SIG-M5 (cell line): ENCODE measurements at places on chromosomes 4 and X.

GRCh38 chrX:6005856-6006255 lies 222.8 kb downstream of the NLGN4X start:
- DNase-seq = no peak

GRCh38 chr4:476501-476900 lies 22.5 kb downstream of the ZNF721 start:
- peak; percentile 69 for DNase-seq

DNA sequence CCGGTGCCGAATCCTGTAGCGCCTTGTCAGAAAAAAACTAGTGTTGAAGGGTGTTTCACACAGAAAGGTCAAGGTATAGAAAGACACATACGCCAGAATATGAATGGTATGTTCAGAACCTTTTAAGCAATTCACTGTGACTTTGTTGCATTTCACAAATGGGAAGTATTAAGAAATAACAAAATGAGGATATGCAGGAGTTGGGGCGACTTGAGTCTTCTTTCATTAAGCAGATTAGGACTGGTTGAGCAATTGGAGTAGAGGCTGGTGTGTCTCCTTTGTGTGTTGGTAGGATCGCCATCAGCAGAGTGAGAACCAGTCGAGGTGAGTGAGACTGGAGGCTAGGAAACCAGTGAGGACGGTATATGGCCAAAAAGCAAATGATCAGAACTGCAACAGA lies 1454.5 kb upstream of the TENM3 start:
- no peak for DNase-seq

- no peak for DNase-seq
These were observed 75.1 kb upstream of the CXorf66 start for GRCh38 chrX:140040386-140040785.

- DNase-seq = no peak
These were observed 1.7 kb upstream of the TRPC5OS start for GRCh38 chrX:111874241-111874640.
